ENCODE measurements at places on chromosomes 1 and 21.
A peak's percentile ranks its signal among the peaks of the same experiment; 100 is the strongest.

DNA sequence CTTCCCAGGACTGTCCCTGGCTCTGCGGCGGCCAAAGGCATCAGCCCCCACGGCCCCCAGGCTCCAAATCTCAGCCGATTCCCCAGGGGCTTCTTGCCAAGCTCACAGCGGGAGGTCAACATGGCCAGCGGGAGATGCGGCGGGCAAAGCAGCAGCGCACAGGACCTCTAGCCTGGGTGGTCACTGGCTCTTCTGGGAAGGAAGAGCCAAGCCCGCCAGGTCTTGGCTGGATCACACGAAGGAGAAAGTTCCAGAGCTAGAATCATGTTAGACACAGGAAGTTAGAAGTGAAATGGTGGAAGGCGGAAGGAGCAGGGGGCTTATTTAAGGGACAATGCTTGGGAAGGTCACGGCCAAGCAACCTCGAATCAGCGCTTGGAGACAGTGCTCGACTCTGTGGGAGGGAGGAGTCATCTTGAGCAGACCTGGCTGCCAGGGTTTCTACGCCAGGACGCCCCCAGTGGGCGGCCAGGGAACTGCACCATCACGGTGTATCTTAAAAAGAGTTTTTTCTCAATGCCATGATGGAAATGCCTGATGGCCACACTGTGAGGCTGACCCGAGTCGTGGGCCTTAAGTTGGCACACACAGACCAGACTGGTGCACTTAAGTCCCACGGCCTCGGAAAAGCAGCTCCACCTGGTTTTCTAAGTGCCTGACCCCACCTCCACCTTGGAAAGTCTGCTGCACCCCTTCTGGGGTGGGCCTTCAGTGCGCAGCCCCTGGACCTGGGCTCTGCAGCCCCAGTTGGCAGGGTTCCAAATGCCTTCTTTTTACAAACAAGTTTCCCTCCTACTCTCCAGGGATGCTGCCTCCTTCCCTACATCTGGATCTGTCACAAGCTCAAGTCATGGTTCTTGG lies 29.3 kb downstream of the SLC66A1 start:
- peak; percentile 53 for DNase-seq

DNA sequence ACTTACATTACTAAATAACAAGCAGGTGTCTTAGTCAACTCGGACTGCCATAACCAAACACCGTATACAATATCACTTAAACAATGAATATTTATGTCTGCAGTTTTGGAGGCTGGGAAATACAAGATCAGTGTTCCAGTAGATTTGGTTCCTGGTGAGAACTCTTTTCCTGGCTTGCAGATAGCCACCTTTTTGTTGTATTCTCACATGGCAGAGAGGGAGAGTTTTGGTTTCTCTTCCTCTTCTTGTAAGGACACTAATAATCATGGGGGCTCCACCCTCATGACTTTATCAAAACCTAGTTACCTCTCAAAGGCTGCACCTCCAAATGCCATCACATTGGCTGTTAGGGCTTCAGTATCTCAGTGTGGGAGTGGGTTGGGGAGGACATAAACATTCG lies 82.9 kb upstream of the CACYBP start:
- DNase-seq: no peak

- DNase-seq: no peak
Observed at GRCh38 chr1:79293611-79294010, 287.1 kb upstream of the ADGRL4 start.

GRCh38 chr1:218874801-218875400 lies 298.8 kb upstream of the LYPLAL1 start:
- no peak for DNase-seq

- peak; percentile 33 for DNase-seq
Observed at GRCh38 chr1:67149179-67149770, 14.5 kb upstream of the C1orf141 start.

DNA sequence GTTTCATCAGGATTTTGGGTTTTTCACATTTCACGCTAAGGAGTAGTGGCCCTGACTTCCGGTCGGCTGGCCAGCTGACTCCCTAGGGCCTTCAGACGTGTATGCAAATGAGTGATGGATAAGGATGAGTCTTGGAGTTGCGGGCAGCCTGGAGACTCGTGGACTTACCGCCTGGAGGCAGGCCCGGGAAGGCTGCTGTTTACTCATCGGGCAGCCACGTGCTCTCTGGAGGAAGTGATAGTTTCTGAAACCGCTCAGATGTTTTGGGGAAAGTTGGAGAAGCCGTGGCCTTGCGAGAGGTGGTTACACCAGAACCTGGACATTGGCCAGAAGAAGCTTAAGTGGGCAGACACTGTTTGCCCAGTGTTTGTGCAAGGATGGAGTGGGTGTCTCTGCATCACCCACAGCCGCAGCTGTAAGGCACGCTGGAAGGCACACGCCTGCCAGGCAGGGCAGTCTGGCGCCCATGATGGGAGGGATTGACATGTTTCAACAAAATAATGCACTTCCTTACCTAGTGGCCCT lies 23.1 kb upstream of the TNFRSF1B start:
- no peak for DNase-seq

DNA sequence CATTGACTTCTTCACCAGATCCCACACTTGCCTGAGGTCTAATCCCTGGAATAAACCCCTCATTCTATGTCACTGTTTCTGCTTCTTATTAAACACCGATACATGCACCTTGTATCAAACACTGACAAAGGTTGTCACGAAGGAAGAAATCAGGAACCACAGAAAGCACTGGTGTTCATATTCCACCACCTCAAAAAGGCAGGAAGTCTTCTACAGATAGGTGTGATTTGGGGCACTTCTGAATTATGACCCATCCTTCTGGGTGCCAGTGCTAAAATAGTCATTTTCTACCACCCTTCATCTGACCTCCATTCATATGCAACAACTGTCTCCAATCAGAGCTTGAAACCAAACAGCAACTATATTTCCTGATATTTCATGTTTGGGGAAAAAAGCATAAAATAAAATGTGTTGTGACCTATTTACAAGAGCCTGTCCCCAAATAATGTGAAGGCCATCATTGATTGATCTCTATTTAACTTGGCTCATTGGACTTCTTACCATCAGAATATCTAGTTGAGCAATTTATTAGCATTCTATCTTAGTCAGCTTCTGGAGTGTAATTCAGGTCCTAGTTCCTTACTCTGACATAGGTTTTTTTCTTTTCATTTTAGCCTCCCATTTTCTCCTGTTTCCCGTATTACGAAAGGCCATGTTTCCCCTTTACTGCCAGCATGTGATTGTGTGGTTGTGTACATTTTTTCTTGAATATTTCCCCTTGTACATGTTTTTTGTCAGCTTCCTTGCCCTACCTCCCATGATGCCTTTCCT lies 43.1 kb downstream of the DUSP10 start:
- DNase-seq: no peak

DNA sequence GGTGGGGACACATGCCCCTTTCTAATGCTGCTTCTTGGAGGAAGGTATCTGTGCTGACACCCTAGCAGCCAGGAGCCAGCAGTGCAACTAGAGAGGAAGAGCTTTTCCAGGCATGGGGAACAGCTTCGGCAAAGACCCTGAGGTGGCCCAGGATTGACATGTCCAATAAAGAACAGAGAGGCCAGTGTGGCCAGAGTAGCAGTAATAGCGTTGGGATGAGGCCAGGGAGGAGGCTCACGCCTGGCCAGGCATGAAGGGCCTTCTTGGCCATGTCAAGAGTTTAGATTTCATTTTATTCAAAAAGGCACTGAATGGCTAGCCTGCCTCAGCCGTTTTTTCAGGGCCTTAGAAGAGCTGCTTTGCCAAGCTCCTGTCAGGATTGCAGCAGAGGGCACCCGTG lies 16.3 kb upstream of the ADAMTSL4 start:
- no peak for DNase-seq
